ENCODE measurements at places on chromosomes 3 and 15.

- DNase-seq: no peak
Observed at GRCh38 chr3:84522893-84523292, 435.9 kb upstream of the CADM2 start.

- no peak for DNase-seq
Observed at GRCh38 chr3:70742081-70742480, 429.6 kb upstream of the MDFIC2 start.

DNA sequence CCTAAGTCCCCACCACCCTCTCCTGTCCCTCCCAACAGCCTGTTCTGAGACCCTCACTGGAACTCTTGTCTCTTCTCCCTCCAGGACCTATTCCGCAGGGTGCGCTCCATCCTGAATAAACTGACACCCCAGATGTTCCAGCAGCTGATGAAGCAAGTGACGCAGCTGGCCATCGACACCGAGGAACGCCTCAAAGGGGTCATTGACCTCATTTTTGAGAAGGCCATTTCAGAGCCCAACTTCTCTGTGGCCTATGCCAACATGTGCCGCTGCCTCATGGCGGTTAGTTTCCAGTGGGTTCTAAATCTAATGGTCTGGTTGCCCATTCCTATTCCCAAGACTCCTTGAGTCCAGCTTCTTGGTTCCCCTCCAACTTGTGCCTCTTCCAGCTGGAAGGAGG lies 9.3 kb downstream of the EIF4G1 start:
- DNase-seq: no peak

DNA sequence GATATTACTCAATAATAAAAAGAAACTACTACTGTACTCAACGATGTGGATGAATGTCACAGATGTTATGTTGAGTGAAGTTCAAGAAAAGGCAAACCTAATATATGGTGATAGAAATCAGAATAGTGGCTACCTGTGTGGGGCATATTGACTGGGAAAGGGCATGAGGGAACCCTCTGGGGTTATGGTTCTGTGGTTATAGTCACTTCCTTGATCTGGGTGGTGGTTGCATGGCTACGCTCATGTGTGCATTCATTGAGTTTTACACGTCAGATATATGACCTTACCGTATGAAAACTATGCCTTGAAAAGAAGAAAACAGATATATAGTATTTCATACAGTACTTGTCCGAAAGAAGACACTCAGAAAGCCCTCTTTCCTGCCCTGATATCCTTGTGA lies 331.0 kb upstream of the LRRFIP2 start:
- no peak for DNase-seq

GRCh38 chr15:101046826-101047225 lies 127.7 kb downstream of the LRRK1 start:
- DNase-seq: no peak

- DNase-seq: no peak
Observed at GRCh38 chr3:145981056-145981455, 179.9 kb downstream of the PLOD2 start.

- no peak for DNase-seq
Observed at GRCh38 chr15:92033723-92034122, 180.2 kb downstream of the SLCO3A1 start.

GRCh38 chr3:150446470-150446977 lies 38.4 kb downstream of the TSC22D2 start:
- DNase-seq: no peak

DNA sequence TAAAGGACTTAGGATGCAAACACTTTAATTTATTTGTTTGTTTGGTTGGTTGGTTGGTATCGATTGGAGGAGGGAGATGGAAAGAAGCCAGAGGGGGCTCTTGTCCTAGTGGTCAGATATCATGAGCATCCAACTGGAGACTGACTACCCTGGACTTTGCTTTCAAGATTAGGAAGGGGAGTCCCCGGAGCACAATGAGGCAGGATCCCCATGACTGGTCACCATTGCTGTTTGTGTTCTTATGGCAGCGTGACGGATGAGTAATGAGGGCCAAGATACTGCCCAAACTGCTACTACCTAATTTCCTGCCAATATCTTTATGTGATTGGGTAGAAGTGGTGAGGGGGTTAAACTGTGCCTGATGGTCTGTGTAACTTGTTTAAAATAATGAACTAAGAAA lies 354.6 kb upstream of the ROPN1 start:
- no peak for DNase-seq

- DNase-seq: no peak
Observed at GRCh38 chr15:81751256-81751655, 294.6 kb downstream of the MEX3B start.

DNA sequence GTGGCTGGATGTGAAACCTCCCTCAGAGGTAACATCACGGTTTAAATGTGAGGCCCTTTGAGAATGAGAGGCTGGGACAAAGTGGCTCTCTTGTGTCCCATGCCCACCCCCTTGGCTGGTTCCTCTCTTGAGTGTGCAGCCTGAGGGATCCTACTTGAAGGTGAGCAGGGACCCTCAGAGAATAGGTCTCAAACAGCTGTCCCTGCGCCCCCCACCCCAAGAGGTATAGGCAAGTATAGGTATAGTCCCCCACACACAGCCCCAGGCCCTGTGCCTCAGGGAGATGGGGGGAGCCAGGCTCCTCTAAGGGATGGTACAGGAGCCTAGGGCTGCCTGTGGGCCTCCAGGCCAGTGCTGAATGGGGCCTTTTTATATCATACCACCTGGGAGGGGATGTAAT lies 61.9 kb downstream of the ISG20 start:
- DNase-seq: no peak

GRCh38 chr15:63372018-63372705 lies 9.5 kb downstream of the CA12 start:
- DNase-seq: peak; percentile 94

- DNase-seq: peak; percentile 48
Observed at GRCh38 chr3:64316971-64317370, 91.7 kb upstream of the PRICKLE2 start.

DNA sequence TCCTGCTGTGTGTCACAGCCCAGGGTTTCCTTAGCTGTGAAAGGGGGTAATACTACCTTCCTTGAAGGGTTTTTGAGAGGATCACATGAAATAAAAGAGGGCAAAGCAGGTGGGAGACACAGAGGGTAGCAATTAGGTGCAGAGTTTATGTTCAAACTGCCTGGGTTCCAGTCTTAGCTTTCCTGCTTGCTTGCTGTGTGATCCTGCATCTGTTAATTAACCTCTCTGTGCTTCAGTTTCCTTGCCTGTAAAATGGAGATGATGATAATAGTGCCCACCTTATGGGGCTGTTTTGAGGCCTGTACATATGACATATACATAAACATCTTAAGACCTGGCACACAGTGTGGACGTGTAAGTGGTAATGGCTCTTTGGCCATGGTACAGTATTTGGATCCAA lies 35.0 kb downstream of the SPSB4 start:
- no peak for DNase-seq

GRCh38 chr15:77180757-77181156 lies 109.8 kb upstream of the TSPAN3 start:
- DNase-seq: no peak

DNA sequence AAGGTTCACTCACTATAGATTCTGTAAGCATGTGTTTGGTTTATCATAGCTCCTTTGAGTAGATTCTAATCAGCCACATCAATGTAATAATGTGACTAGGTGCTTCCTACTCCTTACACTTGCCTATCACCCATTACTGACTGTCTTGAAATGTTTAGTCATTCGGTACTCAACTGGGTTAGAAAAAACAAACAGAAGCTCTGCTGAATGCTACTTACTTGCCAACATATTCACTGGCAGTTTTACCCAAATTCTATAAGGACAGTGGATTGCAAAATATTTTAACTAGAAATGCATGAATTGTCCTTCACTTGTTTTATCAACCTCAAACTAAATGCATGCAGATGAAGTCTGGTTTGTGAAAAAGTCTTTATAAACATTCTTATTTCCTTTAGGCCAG lies 352.1 kb upstream of the ALCAM start:
- no peak for DNase-seq
